ENCODE measurements at places on chromosomes 13 and 19.

DNA sequence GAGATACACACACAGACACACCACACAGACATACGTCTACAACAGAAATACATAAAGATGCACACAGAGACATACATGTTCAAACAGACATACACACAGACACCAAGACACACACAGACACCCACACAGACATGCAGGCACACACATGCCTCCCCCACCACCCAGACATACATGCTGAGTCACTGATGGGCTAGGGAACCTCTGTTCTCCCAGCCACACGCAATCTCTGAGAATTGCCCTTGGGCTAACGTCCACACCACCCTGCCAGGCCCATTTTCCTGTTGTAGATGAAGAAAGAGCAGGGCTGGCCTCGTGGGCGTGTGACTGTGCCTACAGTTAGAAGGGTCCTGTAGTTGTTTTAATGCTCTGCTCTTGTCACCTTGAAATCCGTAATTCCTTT lies 261.9 kb downstream of the KCNRG start:
- no peak for DNase-seq

GRCh38 chr13:23608701-23609413 lies 38.6 kb downstream of the TNFRSF19 start:
- no peak for DNase-seq

DNA sequence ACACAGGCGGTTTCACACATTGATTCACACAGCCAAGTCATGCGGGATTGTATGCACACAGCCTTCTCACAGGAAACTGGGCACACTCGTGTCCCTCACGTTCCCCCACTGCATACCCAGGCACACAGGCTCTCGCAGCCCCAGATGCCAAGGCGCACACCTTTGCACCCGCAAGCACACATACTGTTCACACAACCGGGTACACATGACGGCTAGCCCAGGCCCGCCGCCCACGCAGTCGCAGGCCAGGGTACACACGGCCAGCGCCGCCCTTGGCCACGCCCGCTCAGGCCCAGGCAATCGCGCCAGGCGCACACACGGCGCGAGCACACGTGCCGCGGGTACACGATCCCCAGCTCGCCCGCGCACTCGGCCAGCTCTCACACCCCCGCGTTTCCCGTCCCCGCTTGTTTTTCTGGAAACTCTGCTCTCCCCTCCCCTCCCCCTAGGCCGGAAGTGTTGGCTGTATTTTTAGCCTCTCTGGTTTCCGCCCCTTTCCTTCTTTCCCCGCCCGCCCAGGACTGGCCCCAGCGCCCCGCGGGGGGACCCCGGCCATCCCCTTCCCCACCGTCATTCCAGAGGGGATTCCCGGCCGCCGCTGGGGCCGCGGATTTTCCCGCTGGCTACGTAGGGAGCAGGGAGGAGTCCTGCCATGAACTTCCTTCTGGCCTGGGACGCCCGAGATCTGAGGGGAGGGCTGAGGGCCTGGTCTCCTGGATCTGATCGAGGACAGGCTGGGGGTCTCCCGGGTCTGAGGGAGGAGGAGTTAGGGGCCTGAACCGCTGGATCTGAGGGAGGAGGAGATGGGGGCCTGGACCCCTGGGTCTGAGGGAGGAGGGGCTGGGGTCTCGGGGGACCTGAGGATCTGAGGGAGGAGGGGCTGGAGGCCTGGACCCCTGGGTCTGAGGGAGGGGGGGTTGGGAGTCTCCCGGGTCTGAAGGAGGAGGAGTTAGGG lies 4.0 kb upstream of the ZFP36 start:
- DNase-seq = peak; percentile 75

- DNase-seq = no peak
Observed at GRCh38 chr13:67645874-67646467, 415.8 kb upstream of the PCDH9 start.

DNA sequence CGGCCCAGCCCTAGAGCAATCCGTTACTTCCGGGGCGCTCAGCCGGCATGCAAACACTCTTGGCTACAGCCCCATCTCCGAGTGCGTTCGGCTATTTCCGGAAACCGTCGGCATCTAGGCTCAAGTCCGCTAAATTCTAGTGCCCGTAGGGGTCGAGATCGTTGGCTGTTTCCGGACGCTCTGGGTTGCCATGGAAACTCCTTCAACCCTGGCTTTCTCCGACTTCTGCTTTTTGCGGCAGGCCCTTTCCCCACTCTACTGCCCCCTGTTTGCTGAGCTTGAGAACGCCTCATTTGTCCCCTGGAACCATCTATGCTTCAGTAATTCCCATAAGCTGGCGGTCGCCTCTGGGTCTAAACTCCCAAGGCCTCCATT lies 534 bp upstream of the PIK3R2 start:
- peak; percentile 96 for DNase-seq

DNA sequence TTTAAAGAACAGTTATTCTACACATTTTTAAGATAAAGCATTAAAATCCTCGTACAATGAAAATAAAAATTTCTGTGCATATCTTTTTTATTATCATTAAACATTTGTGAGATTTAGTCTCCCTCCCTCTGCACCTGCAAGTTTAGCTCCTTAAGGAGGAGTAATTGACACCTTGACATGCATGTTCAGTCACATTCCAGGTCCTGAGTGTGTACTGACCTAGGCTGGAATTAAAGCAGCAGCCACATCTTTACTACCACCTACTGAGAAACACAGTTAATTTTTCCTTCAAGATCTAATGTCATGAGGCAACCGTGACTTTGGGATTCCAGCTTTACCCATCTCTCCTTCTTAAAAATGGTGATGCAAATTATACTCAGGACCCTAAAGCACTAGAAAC lies 123.1 kb upstream of the FREM2 start:
- no peak for DNase-seq

GRCh38 chr19:47002106-47002766 lies 17.4 kb upstream of the NPAS1 start:
- no peak for DNase-seq

DNA sequence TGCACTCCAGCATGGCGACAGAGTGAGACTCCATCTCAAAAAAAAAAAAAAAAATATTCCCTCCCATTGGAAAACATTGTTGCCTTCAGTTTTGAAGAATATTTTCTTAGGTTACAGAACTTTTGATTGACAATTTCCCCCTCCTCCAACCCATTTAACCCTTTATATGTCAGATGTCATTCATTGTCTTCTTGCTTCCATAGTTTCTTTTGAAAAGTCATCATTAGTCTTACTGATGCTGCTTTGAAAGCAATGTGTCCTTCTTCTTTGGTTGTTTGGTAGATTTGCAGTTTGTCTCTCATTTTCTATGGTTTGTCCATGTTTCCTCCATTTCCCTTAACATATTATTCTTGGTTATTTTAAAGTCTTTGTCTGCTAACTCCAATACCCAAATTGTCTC lies 25.4 kb downstream of the ZNF558 start:
- DNase-seq = no peak

DNA sequence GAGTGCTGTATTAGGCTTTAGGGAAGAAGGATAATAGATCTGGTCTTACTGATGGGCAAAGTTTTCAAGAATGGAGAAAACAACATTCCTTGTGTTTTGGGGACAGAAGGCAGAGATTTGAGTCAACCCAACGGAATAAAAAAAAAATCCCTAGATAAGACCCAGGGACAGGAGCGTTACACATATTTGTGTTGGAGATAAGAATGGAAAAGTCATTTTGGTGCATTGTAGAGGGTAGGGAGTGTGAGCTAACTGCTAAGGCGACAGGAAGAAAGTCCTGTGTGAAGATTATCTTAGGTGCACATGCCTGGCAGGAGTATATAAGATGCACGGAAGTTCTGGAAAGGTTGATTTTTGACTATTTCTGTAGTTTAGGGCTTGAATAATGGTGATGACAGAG lies 450.3 kb upstream of the ARGLU1 start:
- DNase-seq = no peak

DNA sequence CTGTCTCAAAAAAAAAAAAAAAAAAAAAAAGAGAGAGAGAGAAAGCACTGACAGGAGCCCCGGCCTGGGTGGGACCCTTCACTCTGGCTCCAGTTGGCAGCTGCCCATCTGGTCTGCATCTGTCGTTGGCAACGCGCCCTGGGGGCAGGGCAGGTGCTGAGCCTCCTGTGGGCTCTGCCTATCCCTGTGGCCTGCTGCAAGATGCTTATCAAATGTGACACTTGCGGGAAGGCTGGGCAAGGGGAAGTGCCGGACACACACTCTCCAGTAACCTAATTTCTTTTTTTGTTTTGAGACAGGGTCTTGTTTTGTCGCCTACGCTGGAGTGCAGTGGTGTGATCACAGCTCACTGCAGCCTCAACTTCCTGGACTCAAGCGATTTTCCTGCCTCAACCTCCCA lies 10.7 kb upstream of the KPTN start:
- no peak for DNase-seq

DNA sequence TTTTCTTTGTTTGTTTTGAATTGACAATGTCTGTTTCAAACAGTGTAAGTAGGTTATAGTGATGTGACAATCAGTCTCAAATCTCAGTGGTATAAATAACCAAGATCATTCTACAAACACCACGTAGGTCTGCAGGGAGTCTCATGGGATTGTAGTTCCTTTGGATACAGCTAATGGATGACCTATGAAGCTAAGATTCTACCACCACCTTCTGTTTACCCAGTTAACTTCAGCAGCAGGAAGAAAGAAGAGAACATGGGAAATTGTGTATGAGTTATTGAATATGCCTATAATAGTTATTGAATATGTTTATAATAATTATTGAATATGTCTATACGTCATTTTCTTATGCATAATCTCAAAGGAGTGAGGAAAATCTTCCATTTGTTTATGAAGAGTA lies 63.9 kb upstream of the SLITRK5 start:
- no peak for DNase-seq

DNA sequence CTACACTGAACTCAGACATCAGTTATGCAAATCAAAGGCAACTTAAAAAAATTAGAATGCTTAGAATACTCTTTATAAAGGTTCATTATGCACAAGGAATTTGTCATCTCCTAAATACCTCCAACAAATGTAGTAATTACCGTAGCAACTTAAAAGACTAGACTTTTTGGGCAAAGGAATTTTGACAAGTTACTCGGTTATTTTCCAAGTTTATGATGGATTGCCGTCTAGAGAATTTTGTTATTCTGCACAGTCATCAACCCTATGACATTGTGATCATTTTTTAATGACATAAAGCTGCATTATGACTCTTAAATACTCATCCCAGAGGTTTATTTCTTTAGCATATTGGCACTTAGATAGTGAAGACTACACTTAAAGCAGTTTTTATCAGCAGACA lies 71.9 kb downstream of the TRPC4 start:
- no peak for DNase-seq

- DNase-seq = no peak
Observed at GRCh38 chr19:42098781-42099180, 22.8 kb downstream of the ZNF574 start.

- no peak for DNase-seq
Observed at GRCh38 chr19:38270587-38271167, 6.3 kb downstream of the SPINT2 start.

- DNase-seq = no peak
Observed at GRCh38 chr13:50467156-50468110, 376.1 kb downstream of the DLEU7 start.

- DNase-seq = no peak
Observed at GRCh38 chr19:46674416-46675178, 13.6 kb upstream of the DACT3 start.

DNA sequence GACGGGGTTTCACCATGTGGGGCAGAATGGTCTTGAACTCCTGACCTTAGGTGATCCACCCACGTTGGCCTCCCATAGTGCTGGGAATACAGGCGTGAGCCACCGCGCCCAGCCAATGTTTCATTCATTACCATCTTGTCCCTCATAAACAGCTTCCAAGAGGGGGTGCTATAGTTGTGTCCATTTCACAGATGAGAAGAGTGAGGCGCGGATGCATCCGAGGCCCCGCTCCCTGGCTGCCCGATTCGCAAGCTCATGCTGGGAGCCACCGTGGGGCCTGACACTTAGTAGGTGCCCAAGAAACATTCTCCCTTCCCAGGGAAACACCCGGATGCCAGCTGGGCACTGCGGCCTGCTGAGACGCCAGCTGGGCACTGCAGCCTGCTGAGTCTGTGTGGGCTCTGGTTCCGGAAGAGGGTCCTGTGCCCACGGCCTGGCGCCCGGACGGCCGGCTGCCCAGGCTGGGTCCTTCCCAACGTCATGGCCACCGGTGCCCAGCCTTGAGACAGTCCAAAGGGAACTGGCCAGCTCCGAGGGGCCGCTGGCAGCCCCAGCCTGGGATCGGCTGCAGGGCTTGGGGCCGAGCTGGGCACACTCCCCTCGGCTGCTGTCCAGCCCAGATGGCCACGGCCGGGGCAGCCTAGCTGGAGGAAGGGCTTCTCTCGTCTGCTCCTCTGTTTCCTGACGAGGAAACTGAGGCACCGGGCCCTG lies 54.7 kb downstream of the NFIC start:
- DNase-seq = no peak

- no peak for DNase-seq
Observed at GRCh38 chr13:102400675-102401145, 1.1 kb downstream of the FGF14 start.

- DNase-seq = no peak
Observed at GRCh38 chr13:103403148-103403740, 337.0 kb upstream of the SLC10A2 start.

GRCh38 chr19:48868114-48868886 lies at the start of gene PLEKHA4:
PLEKHA4 (minus strand) TSS chr19:48868617; CDS start chr19:48867620, 997 bp downstream.
- no peak for DNase-seq

- DNase-seq = no peak
Observed at GRCh38 chr13:106700439-106700838, 132.5 kb upstream of the ARGLU1 start.

- no peak for DNase-seq
Observed at GRCh38 chr13:32515246-32515645, 23.3 kb downstream of the N4BP2L2 start.

DNA sequence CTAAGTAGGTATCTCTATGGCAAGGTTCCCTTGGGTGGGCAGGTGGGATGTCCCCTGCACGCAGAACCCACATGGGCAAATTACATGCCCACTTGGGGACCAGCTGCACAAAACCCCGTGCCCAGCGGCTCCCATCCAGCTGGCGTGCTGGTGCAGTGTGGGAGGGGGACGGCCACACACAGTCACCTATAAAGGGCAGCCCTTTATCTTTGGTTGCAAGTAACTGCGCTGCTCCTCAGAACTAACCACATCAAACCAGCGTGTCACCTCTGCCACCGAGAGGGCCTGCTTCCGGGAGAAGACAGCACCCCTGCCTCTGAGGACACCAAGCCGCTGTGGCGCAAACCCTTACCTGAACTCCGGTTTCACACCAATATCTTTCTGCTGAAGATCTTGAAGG lies 32.2 kb downstream of the ANKRD27 start:
- peak; percentile 16 for DNase-seq
